WTC11 (cell line): ENCODE measurements at places on chromosomes 5 and 9. TPM values are rescaled to one million over a fixed set of nuclear protein-coding genes. Genes with fewer than 3 reads are reported as not detected.

Gene BTNL9
- 1.6 to 3.4 TPM (median 1.8 TPM) in 3 replicates for total RNA-seq

Gene RNF183
- 0.17 to 0.25 TPM (median 0.25 TPM) in 3 replicates for total RNA-seq

Gene FTMT
- total RNA-seq: not detected in 3 replicates

Gene MEGF9
- 0.80 to 1.0 TPM (median 0.92 TPM) in 3 replicates for total RNA-seq

Gene PDLIM4
- total RNA-seq: 10.6 to 15.2 TPM (median 11.4 TPM) in 3 replicates

Gene ITGA2
- 5.3 to 5.5 TPM (median 5.5 TPM) in 3 replicates for total RNA-seq

Gene CATSPER3
- total RNA-seq: 0.34 to 0.44 TPM (median 0.37 TPM) in 3 replicates

Gene OR1N1
- total RNA-seq: not detected in 3 replicates

- no peak overlapping the region for H3K27ac ChIP-seq
- H3K4me3 ChIP-seq: no peak overlapping the region
- peaks cover 8% of the 10 kb centered on the region for H3K27me3 ChIP-seq
- no peak for DNase-seq
- H3K4me1 ChIP-seq: peaks cover 27% of the 10 kb centered on the region
- no peaks in the 10 kb centered on the region for H3K36me3 ChIP-seq
Measured at GRCh38 chr5:117095346-117096332, 521.0 kb upstream of the SEMA6A start.

DNA sequence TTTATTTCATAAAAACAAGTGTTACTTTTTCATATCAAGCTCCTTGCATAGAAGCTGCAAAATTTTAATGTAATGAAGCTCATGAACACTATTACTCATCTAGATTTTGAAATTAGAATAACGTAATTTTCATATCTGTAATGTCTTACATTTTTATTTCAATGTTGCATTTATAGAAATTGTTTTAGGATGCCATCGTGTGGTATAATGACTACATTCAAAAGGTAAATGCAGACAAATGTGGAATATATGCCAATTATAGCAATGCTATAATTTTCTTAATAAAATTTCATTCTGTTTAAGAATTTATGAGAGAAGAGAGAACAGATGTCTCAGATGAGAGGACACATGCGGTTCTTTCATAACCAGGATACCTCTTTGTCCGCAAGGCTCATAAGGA, 230.2 kb downstream of the TMEM232 start:
- no peaks in the 10 kb centered on the region for H3K4me1 ChIP-seq
- H3K36me3 ChIP-seq: no peaks in the 10 kb centered on the region
- no peaks in the 10 kb centered on the region for H3K27me3 ChIP-seq
- H3K27ac ChIP-seq: no peak overlapping the region
- DNase-seq: no peak

GRCh38 chr9:129052592-129052991, 16.2 kb downstream of the MIGA2 start:
- no peaks in the 10 kb centered on the region for H3K27me3 ChIP-seq
- H3K27ac ChIP-seq: no peak overlapping the region
- DNase-seq: no peak
- H3K4me1 ChIP-seq: no peaks in the 10 kb centered on the region

DNA sequence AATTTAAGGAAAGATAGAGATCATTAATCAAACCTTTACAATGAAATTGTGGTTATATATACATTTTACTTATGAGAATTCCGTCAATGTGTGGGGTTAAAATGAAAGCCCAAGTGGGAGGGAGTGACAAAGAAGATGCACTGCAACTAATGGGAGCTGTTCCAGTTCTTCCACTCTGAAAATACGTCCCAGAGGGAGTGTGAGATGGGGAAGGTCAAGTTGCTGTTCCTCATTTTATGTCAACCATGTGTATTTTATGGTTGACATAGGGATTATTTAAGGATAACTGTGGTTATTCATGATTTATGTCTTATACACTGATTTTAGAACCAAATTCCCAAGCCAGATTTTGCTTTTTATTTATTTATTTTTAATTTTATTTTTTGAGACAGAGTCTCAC, 14.2 kb upstream of the RGS3 start:
- no peak overlapping the region for H3K27ac ChIP-seq
- H3K27me3 ChIP-seq: no peaks in the 10 kb centered on the region
- peaks cover 8% of the 10 kb centered on the region; the same call in 1 of the 2 replicates for H3K4me1 ChIP-seq
- H3K36me3 ChIP-seq: no peaks in the 10 kb centered on the region
- no peak overlapping the region for H3K4me3 ChIP-seq

DNA sequence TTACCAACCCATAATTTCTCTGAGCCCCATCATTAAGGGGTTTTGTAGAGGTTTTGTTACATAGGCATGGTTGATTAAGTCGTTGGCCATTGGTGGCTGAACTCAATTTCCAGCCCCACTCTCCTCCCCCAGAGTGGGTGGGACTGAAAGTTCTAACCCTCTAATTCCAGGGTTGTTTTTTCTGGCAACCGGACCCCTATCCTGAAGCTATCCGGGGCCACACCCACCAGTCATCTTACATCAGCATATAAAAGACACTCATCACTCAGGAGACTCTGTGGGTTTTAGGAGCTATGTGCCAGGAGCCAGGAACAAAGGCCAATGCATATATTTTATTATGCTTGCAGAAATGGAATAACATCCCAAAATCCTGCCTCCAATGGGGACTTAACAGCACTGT, 186.0 kb downstream of the NXNL2 start:
- H3K27me3 ChIP-seq: no peaks in the 10 kb centered on the region
- H3K4me1 ChIP-seq: peaks cover 23% of the 10 kb centered on the region
- H3K27ac ChIP-seq: no peak overlapping the region
- H3K4me3 ChIP-seq: no peak overlapping the region
- H3K36me3 ChIP-seq: no peaks in the 10 kb centered on the region

GRCh38 chr5:21774801-21775200, 1078.3 kb downstream of the CDH12 start:
- no peak overlapping the region for H3K27ac ChIP-seq
- H3K27me3 ChIP-seq: no peaks in the 10 kb centered on the region
- no peak overlapping the region for H3K4me3 ChIP-seq
- peaks cover 5% of the 10 kb centered on the region; the same call in 1 of the 2 replicates for H3K4me1 ChIP-seq

DNA sequence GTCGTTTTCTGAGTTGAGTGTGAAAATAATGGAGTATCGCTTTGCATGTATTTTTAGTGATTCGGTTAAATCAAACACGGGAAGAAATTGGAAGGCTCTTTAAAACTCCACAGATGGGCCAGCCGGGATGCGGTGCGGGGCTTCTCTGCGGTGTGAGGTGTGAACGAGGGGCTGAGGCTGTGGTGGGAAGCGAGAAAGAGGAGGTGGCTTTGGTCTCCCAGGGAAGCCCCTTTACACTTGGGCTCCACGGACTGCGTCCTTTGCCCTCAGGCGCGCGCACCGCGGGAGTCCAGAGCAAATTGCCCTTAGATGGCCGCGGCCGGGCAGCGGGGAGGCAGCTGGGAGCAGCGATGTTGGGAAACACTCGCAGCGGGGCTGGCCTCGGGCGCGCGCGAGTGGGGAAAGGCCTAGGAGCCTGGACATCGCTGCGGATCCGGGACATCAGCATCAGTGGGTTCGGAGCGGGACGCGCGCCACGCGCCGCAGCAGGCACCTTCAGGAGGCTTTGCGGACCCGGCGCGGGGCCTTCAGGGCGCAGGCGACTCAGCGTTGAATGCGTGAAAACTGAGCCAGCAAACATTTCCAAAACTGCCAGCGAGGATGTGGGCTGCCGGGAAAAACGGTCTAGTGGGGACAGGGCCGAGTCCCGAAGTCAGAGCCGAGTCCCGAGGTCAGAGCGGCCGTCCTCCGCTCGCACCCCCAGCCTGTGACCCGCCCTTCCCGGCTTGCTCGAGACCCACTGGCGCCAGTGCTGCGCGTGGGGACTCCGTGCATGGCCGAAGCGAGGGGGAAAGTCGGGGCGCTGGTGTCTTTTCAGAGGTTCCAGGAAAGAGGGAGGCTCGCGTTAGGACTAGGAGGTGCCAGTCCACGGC, 6.5 kb downstream of the IRX1 start:
- H3K4me1 ChIP-seq: peaks cover 38% of the 10 kb centered on the region
- H3K36me3 ChIP-seq: no peaks in the 10 kb centered on the region; the same call in 1 of the 2 replicates
- 0 out of 2 replicates have a peak overlapping the region, but pooled peaks have one; percentile 35 for H3K27ac ChIP-seq
- H3K27me3 ChIP-seq: peaks cover 99% of the 10 kb centered on the region

GRCh38 chr9:95438561-95439357, 78.0 kb downstream of the PTCH1 start:
- peaks cover 9% of the 10 kb centered on the region for H3K4me1 ChIP-seq
- no peak overlapping the region for H3K27ac ChIP-seq
- DNase-seq: no peak

DNA sequence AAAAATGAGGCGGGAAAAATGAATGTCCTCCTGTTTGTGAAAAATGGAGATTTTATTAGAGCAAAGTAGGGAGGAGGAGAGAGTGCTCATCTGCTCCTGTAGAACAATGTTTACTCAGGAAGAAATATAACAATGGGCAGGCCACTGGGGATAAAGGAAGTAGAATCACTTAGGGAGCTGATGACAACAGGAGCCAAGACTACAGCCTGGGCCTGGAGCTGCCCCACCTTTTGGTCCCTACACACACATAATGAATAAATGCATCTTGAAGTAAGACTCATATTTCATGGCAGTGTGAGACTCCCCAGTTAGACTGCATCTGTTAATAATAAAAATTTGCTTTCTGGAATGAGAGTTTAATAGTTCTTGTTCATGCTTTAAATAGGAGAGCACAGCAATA, 1939.8 kb downstream of the EFNA5 start:
- H3K4me3 ChIP-seq: no peak overlapping the region
- H3K4me1 ChIP-seq: peaks cover 4% of the 10 kb centered on the region
- H3K36me3 ChIP-seq: no peaks in the 10 kb centered on the region
- DNase-seq: no peak
- no peak overlapping the region for H3K27ac ChIP-seq
- H3K27me3 ChIP-seq: no peaks in the 10 kb centered on the region

- no peaks in the 10 kb centered on the region for H3K27me3 ChIP-seq
- peaks cover 9% of the 10 kb centered on the region; the same call in 1 of the 2 replicates for H3K36me3 ChIP-seq
- DNase-seq: peak; percentile 91
- no peak overlapping the region for H3K4me3 ChIP-seq
Measured at GRCh38 chr5:69007726-69008368, 86.0 kb upstream of the SLC30A5 start.

DNA sequence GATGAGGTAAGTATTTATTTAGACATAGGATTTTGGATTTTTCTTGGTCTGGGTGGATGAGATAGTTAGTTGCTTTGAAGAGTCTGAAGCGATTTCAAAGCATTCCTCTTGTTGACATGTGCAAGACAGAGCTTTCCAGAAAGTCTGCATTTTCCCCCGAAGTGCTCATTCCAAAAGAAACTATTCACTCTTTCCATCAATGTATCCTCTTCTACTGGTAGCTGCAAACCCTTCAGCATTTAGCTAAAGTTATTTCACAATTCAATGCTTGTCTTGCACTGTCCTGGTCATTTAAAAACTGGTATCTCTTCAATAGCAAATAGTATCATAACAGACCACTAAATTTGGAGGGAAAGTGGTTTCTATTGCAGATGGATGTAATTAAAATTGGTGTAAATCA, 13.0 kb downstream of the NREP start:
- peak overlapping the region; percentile 75 for H3K27ac ChIP-seq
- no peaks in the 10 kb centered on the region for H3K27me3 ChIP-seq
- H3K36me3 ChIP-seq: peaks cover 6% of the 10 kb centered on the region; the same call in 1 of the 2 replicates

DNA sequence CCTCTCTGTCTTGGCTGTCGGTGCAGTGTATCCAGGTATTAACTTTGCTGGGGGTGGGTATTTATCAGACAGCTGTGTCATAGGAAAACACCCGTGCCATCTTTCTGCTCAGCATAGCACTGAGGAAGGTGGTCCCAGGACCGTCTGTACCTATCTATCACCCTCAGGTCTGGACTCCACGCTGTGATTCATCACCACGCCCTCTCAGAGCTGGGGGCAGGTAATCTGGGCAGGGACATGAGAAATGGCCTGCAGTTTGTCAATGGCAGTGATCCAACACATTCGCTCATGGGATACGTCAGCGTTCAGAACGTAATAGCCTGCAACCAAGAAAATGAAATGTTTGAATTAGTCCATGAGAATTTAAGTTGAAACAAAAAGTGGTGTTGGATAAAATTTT, 151.6 kb upstream of the MAP1B start:
- H3K4me3 ChIP-seq: no peak overlapping the region
- DNase-seq: no peak
- H3K27ac ChIP-seq: no peak overlapping the region
- H3K36me3 ChIP-seq: no peaks in the 10 kb centered on the region; the same call in 1 of the 2 replicates
- H3K4me1 ChIP-seq: peaks cover 27% of the 10 kb centered on the region

- peaks cover 10% of the 10 kb centered on the region; the same call in 1 of the 2 replicates for H3K27me3 ChIP-seq
- H3K4me3 ChIP-seq: no peak overlapping the region
- H3K4me1 ChIP-seq: peaks cover 61% of the 10 kb centered on the region
- no peak for DNase-seq
- H3K36me3 ChIP-seq: peaks cover 18% of the 10 kb centered on the region
Measured at GRCh38 chr9:26744191-26744965, 148.2 kb downstream of the CAAP1 start.

DNA sequence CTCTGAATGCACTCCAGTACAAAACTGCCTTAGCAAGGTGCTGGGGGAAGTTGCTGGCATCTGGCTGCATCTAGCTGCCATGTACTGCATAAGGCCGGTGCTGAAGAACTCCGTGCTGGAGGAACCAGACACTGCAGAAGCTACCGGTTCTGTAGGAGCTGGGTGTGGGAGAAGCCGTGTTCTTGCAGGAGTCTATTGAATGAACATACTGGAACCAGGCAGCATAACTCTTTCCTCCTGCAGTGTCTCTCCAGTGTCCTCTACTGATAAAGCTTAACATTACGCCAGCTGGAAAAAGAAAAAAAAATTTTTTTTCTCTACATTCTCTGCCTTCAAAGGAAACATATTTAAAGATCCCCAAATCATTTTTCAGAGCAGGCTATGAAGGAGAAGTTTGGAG, 38.5 kb downstream of the VPS13A start:
- H3K27me3 ChIP-seq: no peaks in the 10 kb centered on the region
- DNase-seq: no peak
- no peak overlapping the region for H3K4me3 ChIP-seq
- no peaks in the 10 kb centered on the region for H3K4me1 ChIP-seq
- peaks cover 14% of the 10 kb centered on the region for H3K36me3 ChIP-seq

GRCh38 chr9:131019388-131020239, 10.6 kb downstream of the LAMC3 start:
- H3K27ac ChIP-seq: no peak overlapping the region
- no peaks in the 10 kb centered on the region for H3K27me3 ChIP-seq
- no peak overlapping the region for H3K4me3 ChIP-seq

DNA sequence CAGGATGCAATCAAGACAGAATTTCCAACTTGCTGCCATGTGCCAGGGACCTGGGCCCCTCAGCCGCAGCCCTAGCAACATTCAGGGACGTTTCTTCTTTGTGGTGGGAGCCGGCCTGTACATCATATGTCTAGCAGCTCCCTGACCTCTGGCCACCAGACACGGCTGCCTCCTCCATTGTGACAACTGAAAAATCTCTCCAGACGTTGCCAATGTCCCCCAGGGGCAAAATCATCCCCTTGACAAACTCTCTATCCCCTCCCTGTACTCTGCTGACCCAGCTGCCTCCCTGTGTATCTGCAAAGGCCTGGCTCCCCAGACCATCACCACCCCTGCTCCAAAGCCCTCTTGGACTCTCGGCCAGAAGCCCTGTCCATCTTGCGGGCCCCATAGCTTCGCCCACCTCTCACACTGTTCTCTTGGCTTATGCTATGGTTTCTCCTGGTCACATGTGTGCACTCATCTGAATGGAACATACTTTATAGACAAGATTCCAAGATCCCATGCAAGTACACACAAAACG, 40.8 kb downstream of the BICD2 start:
- H3K36me3 ChIP-seq: peaks cover 42% of the 10 kb centered on the region
- H3K27ac ChIP-seq: peak overlapping the region; percentile 61
- no peaks in the 10 kb centered on the region for H3K4me1 ChIP-seq
- no peaks in the 10 kb centered on the region for H3K27me3 ChIP-seq
